Posterior vena cava (tissue), 2 donors: ENCODE measurements at places on chromosomes 13 and 19. TPM values are rescaled to one million over a fixed set of nuclear protein-coding genes. Genes with fewer than 3 reads are reported as not detected.

TNNI3 gene
- not detected for total RNA-seq

NOTCH3 gene
- total RNA-seq = 165 TPM

CRTC1 gene
- total RNA-seq = 9.3 TPM

LGALS14 gene
- not detected for total RNA-seq

DACT3 gene
- 122 TPM for total RNA-seq

KIR3DL2 gene
- total RNA-seq = not detected

KLHL1 gene
- not detected for total RNA-seq

ODAD3 gene
- 0.69 TPM for total RNA-seq

MRI1 gene
- 19.6 TPM for total RNA-seq

ZNF540 gene
- total RNA-seq = 4.6 TPM

FUT3 gene
- not detected for total RNA-seq

FCER2 gene
- total RNA-seq = 0.71 TPM

S1PR5 gene
- not detected for total RNA-seq

LIM2 gene
- total RNA-seq = not detected
